GM12878 (cell line): ENCODE measurements at places on chromosomes 2 and 18. TPM values are rescaled to one million over a fixed set of nuclear protein-coding genes. Genes with fewer than 3 reads are reported as not detected.
A peak's percentile ranks its signal among the peaks of the same experiment; 100 is the strongest.

GRCh38 chr18:60389314-60389713, 16.7 kb upstream of the MC4R start:
- no peak overlapping the region for H3K4me3 ChIP-seq
- H3K4me1 ChIP-seq = no peaks in the 10 kb centered on the region
- DNase-seq = no peak
- H3K36me3 ChIP-seq = no peaks in the 10 kb centered on the region
- H3K27me3 ChIP-seq = no peaks in the 10 kb centered on the region

- no peak overlapping the region for H3K27ac ChIP-seq
- no peaks in the 10 kb centered on the region for H3K36me3 ChIP-seq
- H3K27me3 ChIP-seq = peaks cover 2% of the 10 kb centered on the region; the same call in 1 of the 2 replicates
- DNase-seq = no peak
These were observed 35.6 kb downstream of the SNED1 start for GRCh38 chr2:241033994-241034393.

DNA sequence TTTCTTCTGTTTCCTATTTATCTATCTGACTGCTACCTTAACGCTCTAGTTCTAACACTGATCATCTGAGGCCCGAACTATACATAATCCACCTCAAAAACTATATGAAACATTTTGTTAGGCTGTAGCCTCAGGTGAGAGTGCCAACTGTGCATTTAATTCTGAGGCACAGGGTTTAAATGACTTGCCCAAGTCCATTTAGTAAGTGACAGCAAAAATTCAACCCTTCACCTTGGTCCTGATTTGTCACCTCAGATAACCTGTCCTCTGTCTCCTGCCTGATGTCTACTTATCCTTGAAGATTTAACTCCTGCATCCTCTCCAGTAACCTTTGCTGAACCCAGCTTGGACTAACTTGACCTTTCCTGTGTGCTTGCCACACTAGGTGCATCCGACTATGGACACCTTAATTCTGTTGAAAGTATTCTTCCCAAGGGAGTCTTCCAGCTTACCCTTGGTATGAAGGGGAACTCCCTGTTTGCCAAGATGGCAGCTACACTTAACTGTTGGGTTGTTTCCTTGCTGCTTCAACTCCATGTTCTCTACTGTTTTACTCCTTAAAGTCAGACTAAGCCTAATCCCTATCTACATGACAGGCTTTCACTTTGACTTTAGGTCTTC, 23.5 kb downstream of the CD302 start:
- H3K4me3 ChIP-seq = no peak overlapping the region
- no peak for DNase-seq
- H3K27me3 ChIP-seq = no peaks in the 10 kb centered on the region
- no peaks in the 10 kb centered on the region for H3K4me1 ChIP-seq
- H3K36me3 ChIP-seq = peaks cover 7% of the 10 kb centered on the region; the same call in 1 of the 2 replicates

- H3K4me3 ChIP-seq = no peak overlapping the region
- H3K4me1 ChIP-seq = no peaks in the 10 kb centered on the region; the same call in 1 of the 2 replicates
- no peak overlapping the region for H3K27ac ChIP-seq
- no peak for DNase-seq
- no peaks in the 10 kb centered on the region for H3K36me3 ChIP-seq
These were observed 192.8 kb downstream of the DNER start for GRCh38 chr2:229521576-229521975.

- H3K27me3 ChIP-seq = no peaks in the 10 kb centered on the region
- no peak overlapping the region for H3K4me3 ChIP-seq
- H3K4me1 ChIP-seq = no peaks in the 10 kb centered on the region
- DNase-seq = no peak
- no peaks in the 10 kb centered on the region for H3K36me3 ChIP-seq
These were observed 169.6 kb upstream of the NDUFV2 start for GRCh38 chr18:8932866-8933265.

Gene SERPINB5
- not detected in 2 replicates for total RNA-seq

Gene KCNG2
- total RNA-seq = not detected in 2 replicates

Gene TTR
- total RNA-seq = 0.93 and 1.2 TPM in 2 replicates

GRCh38 chr2:102619414-102620319, at the start of gene SLC9A2:
SLC9A2 (plus strand) TSS chr2:102619553; CDS start chr2:102619849, 296 bp downstream.
- H3K27me3 ChIP-seq = peaks cover 6% of the 10 kb centered on the region
- peak within 1 kb of the TSS; percentile 26; the same call in 1 of the 2 replicates for H3K4me3 ChIP-seq
- DNase-seq = no peak
- no peak within 1 kb of the TSS for H3K27ac ChIP-seq
- H3K36me3 ChIP-seq = no peaks in the 10 kb centered on the region
- H3K4me1 ChIP-seq = no peaks in the 10 kb centered on the region

- DNase-seq = no peak
- no peak overlapping the region for H3K27ac ChIP-seq
- H3K4me3 ChIP-seq = no peak overlapping the region
- no peaks in the 10 kb centered on the region for H3K36me3 ChIP-seq
These were observed 12.3 kb downstream of the ZEB2 start for GRCh38 chr2:144507441-144508171.

Gene TCF23
- total RNA-seq = not detected in 2 replicates

GRCh38 chr18:59802031-59802430, 97.8 kb upstream of the PMAIP1 start:
- H3K4me1 ChIP-seq = peaks cover 9% of the 10 kb centered on the region
- H3K27me3 ChIP-seq = no peaks in the 10 kb centered on the region
- peak; percentile 13 for DNase-seq
- no peak overlapping the region for H3K4me3 ChIP-seq
- no peaks in the 10 kb centered on the region for H3K36me3 ChIP-seq

DNA sequence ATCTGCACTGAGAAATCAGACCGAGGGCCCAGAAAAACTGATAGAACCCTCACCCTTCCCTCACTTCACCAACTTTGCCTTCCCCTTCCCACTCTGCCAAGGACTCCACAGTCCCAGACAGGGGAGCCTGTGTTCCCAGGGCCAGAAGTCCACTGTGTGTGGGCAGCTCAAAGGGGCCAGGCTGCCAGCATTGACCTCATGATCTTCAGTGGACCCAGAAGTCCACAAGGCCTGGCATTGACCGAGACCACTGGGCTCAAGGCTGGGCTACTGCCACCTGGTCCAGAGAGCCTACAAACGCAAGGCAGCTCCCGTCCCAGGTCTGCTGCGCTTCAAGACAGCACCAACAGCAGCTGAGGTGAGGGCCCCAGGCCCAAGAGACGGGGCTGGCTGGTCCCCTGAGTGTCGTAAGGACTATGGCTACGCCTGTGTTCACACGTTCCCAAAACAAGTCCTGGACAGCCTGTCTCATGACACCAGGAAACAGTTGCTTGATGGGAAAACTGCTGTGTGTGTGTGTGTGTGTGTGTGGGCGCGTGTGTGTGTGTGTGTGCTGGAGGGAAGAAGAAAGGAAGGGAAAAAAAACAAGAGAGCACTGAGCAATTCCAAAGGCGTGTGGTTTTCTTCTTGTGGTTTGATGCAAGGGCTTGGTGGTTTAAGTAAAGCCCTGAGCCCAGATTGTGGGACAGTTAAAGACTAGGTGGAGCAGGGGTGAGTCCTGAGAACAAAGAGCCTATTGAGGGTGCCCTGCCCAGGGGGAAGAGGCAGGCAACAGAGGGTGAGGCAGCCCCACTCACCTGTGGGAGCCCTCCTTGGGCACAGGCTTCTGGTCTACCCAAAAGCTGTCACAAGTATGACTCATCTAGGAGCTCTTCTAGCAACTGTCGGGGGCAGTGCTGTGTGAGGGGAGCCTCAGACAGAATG, 46.6 kb upstream of the ZBTB7C start:
- no peaks in the 10 kb centered on the region for H3K4me1 ChIP-seq
- H3K36me3 ChIP-seq = no peaks in the 10 kb centered on the region
- no peak overlapping the region for H3K27ac ChIP-seq
- no peak overlapping the region for H3K4me3 ChIP-seq
- H3K27me3 ChIP-seq = peaks cover 2% of the 10 kb centered on the region; the same call in 1 of the 2 replicates
- no peak for DNase-seq

GRCh38 chr18:23114171-23114881, 21.0 kb upstream of the CABLES1 start:
- H3K36me3 ChIP-seq = no peaks in the 10 kb centered on the region
- DNase-seq = no peak
- H3K27ac ChIP-seq = no peak overlapping the region
- no peak overlapping the region for H3K4me3 ChIP-seq

Gene SCN7A
- 0.05 TPM in 1 of 2 replicates, not detected in the other for total RNA-seq

Gene CERKL
- not detected in 2 replicates for total RNA-seq

GRCh38 chr2:16168506-16169264, 228.3 kb downstream of the MYCN start:
- no peaks in the 10 kb centered on the region for H3K4me1 ChIP-seq
- H3K4me3 ChIP-seq = no peak overlapping the region
- no peaks in the 10 kb centered on the region for H3K36me3 ChIP-seq
- DNase-seq = no peak
- H3K27me3 ChIP-seq = no peaks in the 10 kb centered on the region
- H3K27ac ChIP-seq = no peak overlapping the region

- DNase-seq = no peak
- H3K27ac ChIP-seq = no peak overlapping the region
- H3K4me3 ChIP-seq = no peak overlapping the region
These were observed 60.2 kb downstream of the CHRNA1 start for GRCh38 chr2:174704061-174704460.

Gene LYPD1
- total RNA-seq = not detected in 2 replicates

DNA sequence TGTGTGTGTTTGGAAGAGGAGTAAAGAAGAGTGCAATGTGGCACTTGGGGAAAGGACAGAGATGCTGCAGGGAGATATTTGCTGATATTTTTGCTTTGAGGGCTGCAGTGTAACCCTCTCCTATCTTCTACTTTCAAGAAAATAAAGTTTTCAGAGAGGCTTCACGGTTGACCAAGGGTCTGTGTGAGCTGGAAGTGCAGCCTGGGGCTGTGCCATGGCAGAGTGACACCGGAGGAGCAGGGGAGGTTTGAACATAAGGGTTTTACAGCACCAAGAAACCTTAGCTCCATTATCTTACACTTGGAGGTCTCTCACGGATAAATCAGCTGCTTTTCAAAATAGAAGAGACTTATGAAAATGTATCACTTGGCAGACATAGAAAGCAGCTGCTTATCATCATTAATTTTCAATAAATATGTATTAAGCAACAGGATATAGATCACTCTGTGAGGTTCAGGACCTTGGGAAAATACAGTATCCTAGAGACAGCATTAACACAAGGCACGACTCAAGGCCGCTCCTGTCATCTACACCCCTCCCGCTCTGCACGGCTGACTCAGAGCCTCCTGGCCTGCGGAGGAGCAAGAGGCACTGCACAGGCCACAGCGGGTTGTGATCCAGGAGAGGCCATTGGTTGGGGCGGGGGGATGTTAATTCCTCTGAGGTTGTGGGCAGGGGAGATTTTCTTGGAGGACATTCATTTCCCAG, 127.8 kb downstream of the COPS8 start:
- no peak overlapping the region for H3K4me3 ChIP-seq
- no peak overlapping the region for H3K27ac ChIP-seq
- no peaks in the 10 kb centered on the region for H3K27me3 ChIP-seq

DNA sequence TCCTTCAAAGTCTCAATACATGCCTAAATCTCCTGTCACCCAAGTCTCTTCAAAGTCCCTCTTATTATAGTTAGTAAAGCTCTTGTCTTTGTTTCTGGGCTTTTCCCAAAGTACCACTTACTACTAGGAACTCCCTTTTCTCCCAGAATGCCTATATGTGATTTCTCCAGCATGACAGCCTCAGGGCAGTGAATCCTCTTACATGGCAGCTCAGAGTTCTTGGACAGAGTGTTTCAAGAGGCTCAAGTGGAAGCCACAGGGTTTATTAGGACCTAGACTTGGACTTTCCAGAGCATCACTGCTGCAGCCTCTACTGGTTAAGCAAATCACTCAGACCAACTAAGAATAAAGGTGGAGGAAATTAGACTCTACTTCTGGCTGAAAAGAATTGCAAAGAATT, 98.9 kb downstream of the CSRNP3 start:
- no peak overlapping the region for H3K4me3 ChIP-seq
- DNase-seq = no peak
- no peaks in the 10 kb centered on the region for H3K4me1 ChIP-seq
- H3K27ac ChIP-seq = no peak overlapping the region

GRCh38 chr18:49503931-49504330, 16.9 kb upstream of the C18orf32 start:
- H3K36me3 ChIP-seq = no peaks in the 10 kb centered on the region
- no peak overlapping the region for H3K4me3 ChIP-seq
- no peak for DNase-seq
- H3K4me1 ChIP-seq = no peaks in the 10 kb centered on the region

- 0 out of 2 replicates have a peak, but pooled peaks cover 5% of the 10 kb centered on the region for H3K4me1 ChIP-seq
- H3K27ac ChIP-seq = no peak overlapping the region
- DNase-seq = no peak
- H3K4me3 ChIP-seq = no peak overlapping the region
- H3K36me3 ChIP-seq = no peaks in the 10 kb centered on the region
These were observed 35.3 kb downstream of the LRRFIP1 start for GRCh38 chr2:237662671-237663093.

Gene TUBA3D
- not detected in 2 replicates for total RNA-seq

- H3K27me3 ChIP-seq = no peaks in the 10 kb centered on the region
- no peak for DNase-seq
- H3K4me3 ChIP-seq = no peak overlapping the region
These were observed 61.8 kb upstream of the CDC42EP3 start for GRCh38 chr2:37733251-37733650.

GRCh38 chr2:58268685-58269084, 27.6 kb upstream of the FANCL start:
- H3K4me3 ChIP-seq = no peak overlapping the region
- no peak overlapping the region for H3K27ac ChIP-seq
- no peaks in the 10 kb centered on the region for H3K27me3 ChIP-seq
- H3K4me1 ChIP-seq = no peaks in the 10 kb centered on the region
- H3K36me3 ChIP-seq = no peaks in the 10 kb centered on the region

- no peaks in the 10 kb centered on the region for H3K27me3 ChIP-seq
- no peak overlapping the region for H3K4me3 ChIP-seq
- H3K4me1 ChIP-seq = no peaks in the 10 kb centered on the region
- H3K36me3 ChIP-seq = no peaks in the 10 kb centered on the region
- H3K27ac ChIP-seq = no peak overlapping the region
These were observed 652.0 kb downstream of the DCC start for GRCh38 chr18:52992041-52992440.

Gene ANKRD44
- total RNA-seq = 93.8 and 96.3 TPM in 2 replicates

GRCh38 chr18:45449418-45450227, 165.7 kb upstream of the SLC14A2 start:
- no peak for DNase-seq
- no peaks in the 10 kb centered on the region for H3K4me1 ChIP-seq
- no peaks in the 10 kb centered on the region for H3K27me3 ChIP-seq
- no peak overlapping the region for H3K4me3 ChIP-seq

Gene GAL3ST2
- 0.36 and 0.48 TPM in 2 replicates for total RNA-seq

DNA sequence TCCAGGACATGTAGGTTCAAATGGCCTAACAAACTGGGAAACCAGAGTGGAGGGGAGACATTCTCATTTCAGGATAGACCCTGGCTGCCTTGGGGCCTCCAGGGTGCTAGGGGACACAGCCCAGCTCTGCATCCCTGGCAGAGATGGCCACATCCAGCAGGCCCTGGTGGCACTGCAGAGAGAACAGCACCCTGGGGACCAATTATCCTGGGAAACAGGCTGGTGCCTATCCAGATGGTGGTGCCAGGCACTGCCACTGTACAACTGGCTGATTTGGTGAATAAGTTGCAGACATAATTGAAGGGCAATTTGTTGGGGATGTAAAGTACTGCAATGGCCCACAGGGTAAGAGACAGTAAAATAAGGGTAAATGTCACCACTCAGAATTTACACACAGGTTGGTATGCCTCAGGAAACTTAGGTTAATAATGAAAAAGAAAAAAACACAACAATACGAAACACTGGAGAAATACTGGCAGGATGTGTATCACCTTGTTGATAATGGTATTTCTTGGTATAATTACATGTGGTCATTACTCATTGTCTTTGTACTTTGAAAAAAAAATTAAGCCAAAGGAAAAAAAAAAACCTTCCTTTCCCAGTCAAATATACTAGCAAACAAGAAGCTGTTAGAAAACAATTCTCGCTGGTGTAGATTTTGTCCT, 12.8 kb upstream of the SFTPB start:
- DNase-seq = no peak
- no peak overlapping the region for H3K4me3 ChIP-seq
- H3K4me1 ChIP-seq = no peaks in the 10 kb centered on the region; the same call in 1 of the 2 replicates
- no peaks in the 10 kb centered on the region for H3K27me3 ChIP-seq
- no peak overlapping the region for H3K27ac ChIP-seq
